ENCODE measurements at places on chromosomes 5 and 9.
A peak's percentile ranks its signal among the peaks of the same experiment; 100 is the strongest.

DNA sequence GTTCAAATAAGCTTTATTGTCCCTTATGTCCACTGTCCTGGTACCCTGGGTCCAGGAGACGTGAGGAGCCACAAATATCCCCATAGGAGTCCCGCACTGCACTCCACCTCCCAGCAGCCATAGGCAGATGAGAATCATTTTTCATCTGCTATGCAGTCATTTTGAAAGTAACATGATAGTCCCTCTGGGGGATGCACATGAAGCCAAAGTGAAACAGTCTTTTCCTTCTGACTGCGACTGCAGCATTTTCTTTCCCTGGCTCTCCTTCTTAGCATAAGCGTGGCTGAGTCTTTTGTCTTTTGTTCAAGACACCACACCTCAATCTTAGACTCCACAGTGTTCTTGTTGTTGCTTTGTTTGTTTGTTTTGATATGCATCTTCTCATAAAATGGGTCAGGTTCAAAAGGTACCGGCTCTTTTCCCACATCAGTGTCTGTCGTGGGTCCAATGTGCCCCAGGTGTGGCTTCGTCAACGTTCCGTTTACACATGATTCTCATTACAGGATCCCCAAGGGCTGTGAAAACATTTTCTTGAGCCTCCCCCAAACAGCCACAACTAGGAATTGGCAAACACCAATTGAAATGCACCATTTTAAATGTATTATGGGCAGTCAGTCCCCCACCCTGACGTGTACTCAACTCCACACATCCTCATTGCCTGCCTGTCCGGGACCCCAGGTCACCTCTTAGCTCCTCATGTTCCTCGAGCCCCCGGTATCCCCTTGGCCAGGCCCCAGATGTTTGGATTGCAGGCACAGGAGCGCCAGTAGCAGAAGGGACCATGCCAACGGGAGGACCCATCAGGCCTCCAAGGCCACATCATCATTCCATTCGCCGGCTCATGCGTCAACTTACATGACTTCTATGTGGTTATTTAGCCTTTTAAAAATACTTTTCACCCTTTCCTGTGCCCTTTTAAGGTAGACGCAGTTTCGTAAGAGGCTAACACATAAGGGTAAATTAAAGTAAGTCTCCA is 237.8 kb upstream of the DAPK1 start:
- no peak for DNase-seq

- DNase-seq, result no peak
These were observed 330.8 kb downstream of the KDM4C start for GRCh38 chr9:7088611-7089010.

DNA sequence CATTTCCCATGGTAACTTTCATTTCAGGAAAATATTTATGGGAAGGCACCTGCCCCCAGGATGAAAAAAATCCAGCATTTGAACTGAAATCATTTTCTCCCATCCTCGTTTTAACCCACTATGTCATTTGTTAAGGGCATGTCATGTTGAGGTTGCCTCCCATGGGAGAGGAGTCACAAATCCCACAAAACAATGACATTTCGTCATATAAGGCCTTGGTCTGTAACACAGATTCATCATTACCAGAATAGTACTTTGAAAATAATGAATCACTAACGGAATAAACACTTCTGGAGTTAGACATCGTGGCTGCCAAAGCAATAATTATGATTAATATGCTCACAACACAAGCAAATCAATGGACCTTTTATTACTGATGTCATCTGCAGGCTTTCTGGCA is 274.1 kb downstream of the NDUFS4 start:
- DNase-seq, result no peak

GRCh38 chr9:137423514-137424291 is 510 bp downstream of the NOXA1 start:
- DNase-seq, result no peak

GRCh38 chr9:69980041-69980440 is 63.6 kb upstream of the MAMDC2 start:
- DNase-seq, result no peak

- no peak for DNase-seq
These were observed 44.8 kb downstream of the PPARGC1B start for GRCh38 chr5:149774906-149775305.

GRCh38 chr5:1208221-1208742 is 6.9 kb downstream of the SLC6A19 start:
- no peak for DNase-seq

DNA sequence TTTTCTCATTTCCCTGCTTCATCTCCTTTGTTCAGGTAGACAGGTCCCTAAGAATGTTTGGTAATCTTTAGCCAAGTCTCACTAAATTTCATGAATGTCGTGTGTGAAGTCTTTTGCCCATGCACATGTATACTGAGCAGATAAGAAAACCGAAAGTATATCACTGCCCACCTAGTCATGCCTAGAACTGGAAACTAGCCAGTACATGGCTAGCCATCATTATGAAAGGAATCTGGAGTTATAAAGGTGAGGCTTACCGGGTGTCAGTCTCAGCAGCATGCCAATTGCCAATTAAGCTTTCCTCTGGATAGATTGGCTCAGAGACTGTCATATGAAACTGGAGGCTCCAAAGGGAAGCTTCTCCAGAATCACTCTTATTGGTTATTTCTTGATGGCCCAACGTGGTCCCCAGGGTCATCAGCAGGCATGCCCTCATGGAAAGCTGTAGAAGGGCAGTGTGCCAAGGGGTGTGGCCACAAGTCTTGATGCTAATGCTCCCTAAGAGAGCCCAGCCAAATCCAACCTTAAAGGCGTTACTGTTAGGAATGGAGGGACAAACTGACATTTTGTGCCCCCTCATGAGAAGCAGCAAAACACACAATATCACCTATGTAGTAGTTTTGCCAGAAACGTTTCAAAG is 307.3 kb upstream of the PIK3R1 start:
- DNase-seq, result no peak

- no peak for DNase-seq
These were observed 38.1 kb downstream of the FBXO10 start for GRCh38 chr9:37538099-37538498.

GRCh38 chr5:141914199-141914743 is 9.4 kb upstream of the DELE1 start:
- DNase-seq, result no peak

DNA sequence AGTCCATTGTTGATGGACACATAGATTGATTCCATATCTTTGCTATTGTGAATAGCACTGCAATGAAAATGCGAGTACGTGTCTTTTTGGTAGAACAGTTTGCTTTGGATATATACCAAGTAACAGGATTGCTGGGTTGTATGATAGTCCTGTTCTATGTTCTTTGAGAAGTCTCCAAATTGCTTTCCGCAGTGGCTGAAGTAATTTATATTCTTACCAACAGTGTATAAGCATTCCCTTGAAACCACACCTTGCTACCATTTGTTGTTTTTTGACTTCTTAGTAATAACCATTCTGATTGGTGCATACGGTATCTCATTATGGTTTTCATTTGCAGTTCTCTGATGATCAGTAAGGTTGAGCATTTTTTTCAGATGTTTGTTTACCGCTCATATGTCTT is 792.9 kb downstream of the PTPRD start:
- no peak for DNase-seq

DNA sequence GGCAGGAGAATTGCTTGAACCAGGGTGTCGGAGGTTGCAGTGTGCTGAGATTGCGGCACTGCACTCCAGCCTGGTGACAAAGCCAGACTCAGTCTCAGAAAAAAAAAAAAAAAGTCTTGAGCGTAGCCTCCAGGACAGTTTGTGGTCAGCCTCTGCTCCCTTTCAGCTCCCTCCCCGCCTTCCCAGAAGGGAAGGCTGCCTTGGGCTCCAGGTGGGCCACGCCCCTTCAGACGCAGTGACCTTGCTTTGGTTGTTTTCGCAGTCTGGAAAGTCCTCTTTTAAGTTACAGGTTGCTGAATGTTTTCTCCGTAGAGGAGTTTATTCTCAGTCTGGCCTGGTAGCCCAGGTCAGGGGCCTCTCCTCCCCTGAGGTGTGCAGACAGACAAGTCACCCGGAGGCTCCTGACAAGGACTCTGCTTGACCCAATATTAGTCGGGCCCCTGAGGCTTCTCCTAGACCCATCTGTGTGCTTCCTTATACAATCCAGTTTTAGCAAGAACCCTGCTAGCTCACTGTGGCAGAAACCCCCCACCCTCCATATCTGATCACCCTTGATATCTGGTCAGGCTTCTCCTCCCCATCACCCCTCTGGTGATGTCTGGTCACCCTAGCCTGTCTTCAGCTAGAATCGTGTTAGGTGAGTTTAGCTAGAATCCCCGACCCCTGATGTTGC is 31.6 kb upstream of the N4BP3 start:
- no peak for DNase-seq

GRCh38 chr9:128765499-128765898 is 6.2 kb downstream of the ZER1 start:
- DNase-seq, result no peak

DNA sequence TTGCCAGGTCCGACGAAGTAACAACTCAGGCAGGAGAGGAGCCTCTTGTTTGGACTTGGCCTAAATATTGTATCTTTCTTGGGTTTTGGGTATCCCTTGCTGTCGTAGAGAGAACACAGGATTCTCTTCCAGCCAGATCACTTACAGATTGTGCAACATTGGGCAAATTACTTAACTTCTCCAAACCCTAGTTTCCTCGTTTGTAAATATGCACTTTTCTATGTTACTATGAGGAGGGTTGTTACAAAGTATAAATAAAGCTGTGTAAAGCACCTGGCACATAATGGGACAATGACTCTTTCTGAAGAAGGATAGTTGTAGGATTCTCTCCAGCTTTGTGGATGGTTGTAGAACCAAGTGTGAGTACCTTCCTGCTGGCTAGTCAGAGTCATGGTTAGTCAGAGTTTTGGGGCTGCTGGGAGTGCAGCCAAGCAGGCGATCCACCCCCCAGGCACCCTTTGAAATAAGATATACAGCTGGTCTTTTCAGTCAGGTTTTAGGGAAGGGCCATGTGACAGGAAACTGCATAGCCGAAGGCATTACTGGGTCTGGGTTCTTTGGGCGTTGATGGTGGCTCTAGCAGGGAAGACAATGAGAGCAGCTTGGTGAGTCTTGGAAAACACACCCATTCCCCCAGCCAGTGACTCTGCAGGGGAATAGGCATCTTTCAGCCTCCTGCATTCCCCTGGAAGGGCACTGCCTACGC is 49.9 kb upstream of the GDNF start:
- peak; percentile 50 for DNase-seq

GRCh38 chr5:54861212-54861894 is 124.0 kb downstream of the ESM1 start:
- DNase-seq, result no peak

- no peak for DNase-seq
These were observed 16.1 kb downstream of the GFI1B start for GRCh38 chr9:132994410-132995120.

- DNase-seq, result no peak
These were observed 36.2 kb downstream of the STC2 start for GRCh38 chr5:173291722-173292658.

- DNase-seq, result no peak
These were observed 411.5 kb downstream of the PLK2 start for GRCh38 chr5:58048185-58048925.

DNA sequence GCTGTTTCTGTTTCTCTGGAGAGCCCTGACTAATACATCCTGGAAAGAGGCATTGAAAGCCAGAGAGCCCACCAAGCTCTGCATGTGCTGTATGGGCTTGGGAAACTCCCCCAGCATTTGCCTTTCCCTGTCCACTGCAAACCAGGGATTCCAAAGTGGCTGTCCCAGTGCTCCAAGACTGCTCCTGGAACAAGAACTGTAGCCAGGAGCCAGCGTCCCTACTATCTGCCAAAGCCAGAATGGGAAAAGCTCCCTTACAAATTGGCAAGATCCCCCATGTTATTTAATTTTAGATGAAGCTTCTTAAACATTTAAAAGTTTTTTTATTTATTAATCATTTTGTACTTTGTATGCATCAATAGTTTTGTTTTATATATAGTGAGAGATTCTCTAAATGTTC is 263.2 kb downstream of the GABRB2 start:
- DNase-seq, result no peak

DNA sequence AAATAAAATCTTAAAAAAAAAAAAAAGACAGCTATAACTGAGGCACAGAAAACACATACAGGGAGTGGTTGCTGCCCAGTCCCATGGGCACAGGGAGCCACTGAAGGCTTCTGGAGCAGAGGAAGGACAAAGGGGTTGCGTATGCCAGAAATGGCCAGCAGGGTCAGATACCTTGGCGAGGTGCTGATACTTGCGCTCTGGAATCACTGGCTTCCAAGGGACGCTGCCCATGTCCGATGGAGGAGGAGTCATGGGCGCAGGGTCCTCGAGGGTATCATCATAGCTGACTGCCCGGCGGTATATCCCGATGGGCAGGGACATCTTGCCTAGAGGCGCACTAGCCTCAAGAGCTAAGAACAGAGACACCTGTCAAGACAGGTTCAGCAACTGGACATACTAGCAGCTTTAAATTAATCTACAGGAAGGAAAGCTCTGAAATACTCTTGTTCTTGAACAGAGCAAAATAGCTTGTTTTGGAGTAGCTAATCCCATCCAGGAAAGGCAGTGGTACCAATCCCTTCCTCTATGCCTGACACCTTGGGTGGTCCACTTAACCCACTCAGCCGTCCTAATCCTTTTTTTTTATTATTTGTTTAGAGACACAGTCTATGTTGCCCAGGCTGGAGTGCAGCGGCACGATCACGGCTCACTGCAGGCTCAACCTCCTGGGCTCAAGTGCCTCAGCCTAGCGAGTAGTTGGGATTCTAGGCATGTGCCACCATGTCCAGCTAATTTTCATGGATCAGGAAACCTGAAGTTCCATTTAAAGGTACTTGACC is 6.0 kb downstream of the KIAA1191 start:
- no peak for DNase-seq

GRCh38 chr9:71223953-71224538 is 102.6 kb upstream of the TRPM3 start:
- no peak for DNase-seq

- no peak for DNase-seq
These were observed 134.6 kb upstream of the ADRA1B start for GRCh38 chr5:159781626-159782157.

DNA sequence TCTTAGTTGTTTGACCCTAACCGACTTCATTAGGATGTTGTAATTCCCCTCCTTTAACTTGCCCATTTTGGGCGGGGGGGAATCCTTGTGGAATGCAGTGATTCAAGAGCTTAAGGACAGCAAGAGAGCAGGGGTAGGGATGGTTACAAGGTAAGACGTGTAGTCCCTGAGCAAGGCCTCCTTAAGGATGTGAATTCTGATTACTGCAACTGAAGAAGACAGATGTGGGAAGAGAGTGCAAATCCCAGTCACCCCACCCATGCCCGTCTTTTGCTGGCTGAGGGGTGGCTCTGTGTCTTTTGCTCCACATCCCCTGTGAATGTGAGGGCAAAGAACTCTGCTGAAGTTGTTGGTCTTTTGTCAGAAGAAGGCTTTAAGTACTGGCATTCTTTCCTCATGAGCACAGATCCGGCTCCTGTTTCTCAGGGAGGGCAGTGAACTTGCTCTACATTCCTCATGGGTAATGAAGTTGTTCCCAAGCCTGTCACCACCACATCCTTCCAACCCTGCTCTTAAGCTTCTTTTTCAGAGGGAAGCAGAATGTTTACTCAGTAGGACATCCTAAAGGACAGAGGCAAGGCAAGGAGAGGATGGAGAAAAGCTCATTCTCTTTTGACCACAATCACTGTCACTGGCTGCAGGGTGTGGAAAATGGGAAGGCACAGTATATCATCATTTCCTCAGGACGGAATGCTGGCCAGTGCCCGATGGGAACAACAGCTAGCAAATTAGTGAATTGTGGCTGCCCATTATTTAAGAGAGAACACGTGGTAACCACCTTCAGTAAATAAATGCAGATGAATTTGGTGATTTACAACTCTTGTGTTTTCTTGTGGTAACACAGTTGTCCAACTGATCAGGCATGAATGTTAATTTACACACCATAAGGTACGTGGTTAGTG is 61.5 kb downstream of the RAI14 start:
- peak; percentile 93 for DNase-seq
